ENCODE measurements at places on chromosomes 1 and 21. TPM values are rescaled to one million over a fixed set of nuclear protein-coding genes. Genes with fewer than 3 reads are reported as not detected.

Gene NHLH1
- 0.40 TPM for total RNA-seq

Gene F5
- total RNA-seq = 8.9 TPM

Gene CNIH3
- total RNA-seq = 1.4 TPM

Gene CLDN19
- total RNA-seq = not detected

Gene S100A13
- 6.1 TPM for total RNA-seq

Gene ATP1A4
- total RNA-seq = not detected

Gene RAB42
- total RNA-seq = not detected

Gene AIRE
- 0.48 TPM for total RNA-seq

Gene FYB2
- total RNA-seq = not detected

Gene INTS11
- total RNA-seq = 111 TPM

Gene TLCD4
- total RNA-seq = 0.03 TPM

Gene ZNF593OS
- not detected for total RNA-seq

Gene NUF2
- total RNA-seq = 69.9 TPM

Gene SLAMF9
- total RNA-seq = not detected

Gene NBPF4
- total RNA-seq = not detected

Gene OR6K6
- total RNA-seq = not detected

Gene LCE1E
- not detected for total RNA-seq

Gene TDRD5
- total RNA-seq = not detected

Gene TSACC
- total RNA-seq = 0.65 TPM

Gene GNG12
- 0.05 TPM for total RNA-seq

Gene SYCP1
- not detected for total RNA-seq

Gene CD164L2
- total RNA-seq = not detected

Gene CD101
- 2.9 TPM for total RNA-seq

Gene PAPPA2
- total RNA-seq = 0.08 TPM

Gene CDC20
- total RNA-seq = 130 TPM

Gene S100B
- not detected for total RNA-seq

Gene EXTL1
- total RNA-seq = not detected

Gene RCAN1
- 8.8 TPM for total RNA-seq

Gene GPR25
- not detected for total RNA-seq

Gene FAM3B
- total RNA-seq = not detected

Gene TEDDM1
- total RNA-seq = not detected

Gene DIO1
- total RNA-seq = not detected

Gene BMP8B
- 0.60 TPM for total RNA-seq

Gene UBE2U
- total RNA-seq = not detected

Gene NTNG1
- total RNA-seq = not detected

Gene VSIG8
- total RNA-seq = not detected

Gene CRP
- total RNA-seq = not detected

Gene FAM78B
- 0.28 TPM for total RNA-seq

Gene USP24
- total RNA-seq = 34.9 TPM

Gene INAVA
- not detected for total RNA-seq

Gene IFI44
- total RNA-seq = 320 TPM

Gene UBL4B
- total RNA-seq = not detected

Gene TNFRSF4
- total RNA-seq = 243 TPM

Gene ZYG11B
- total RNA-seq = 12.8 TPM

Gene LY9
- total RNA-seq = 46.4 TPM

Measured in activated CD4-positive, alpha-beta memory T cell treated with anti-CD3 and anti-CD28 coated beads, Interleukin-2, amount 10 ng/mL, durations not matched to agents 7 days and 5 days (primary cell).